Left lung (tissue), 14 donors: ENCODE measurements at places on chromosomes 7 and 10. TPM values are rescaled to one million over a fixed set of nuclear protein-coding genes. Genes with fewer than 3 reads are reported as not detected.

PRSS1 gene
- polyA plus RNA-seq, result not detected

CYP2W1 gene
- polyA plus RNA-seq, result 9.8 TPM

HGF gene
- polyA plus RNA-seq, result 31.2 TPM

METTL2B gene
- 30.3 TPM for polyA plus RNA-seq

SPDYE9 gene
- polyA plus RNA-seq, result 0.95 TPM

CYP3A5 gene
- 16.2 TPM for polyA plus RNA-seq

PON1 gene
- polyA plus RNA-seq, result 0.59 TPM

SLC13A1 gene
- 0.04 TPM for polyA plus RNA-seq

TAS2R5 gene
- polyA plus RNA-seq, result 11.0 TPM

SAP25 gene
- polyA plus RNA-seq, result 6.4 TPM

DNA sequence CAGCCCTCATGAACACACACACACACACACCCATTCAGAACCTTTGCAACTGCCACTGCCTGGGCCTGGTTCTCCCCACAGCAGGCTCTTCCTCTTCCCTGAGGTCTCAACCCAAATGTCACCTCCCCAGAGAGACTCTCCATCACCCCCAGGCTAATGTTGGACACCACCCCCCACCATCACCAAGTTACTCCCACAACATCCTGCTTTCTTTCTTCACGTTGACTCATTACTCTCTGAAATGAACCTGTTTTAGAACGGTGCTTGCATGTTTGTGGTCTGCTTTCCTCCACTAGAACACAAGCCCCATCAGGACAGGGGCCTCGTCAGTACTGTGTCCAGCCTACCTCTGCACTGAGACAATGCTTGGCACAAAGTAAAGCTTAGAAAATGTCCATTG is 16.0 kb downstream of the AFAP1L2 start:
- H3K27ac ChIP-seq, result no peak overlapping the region
- H3K36me3 ChIP-seq, result no peaks in the 10 kb centered on the region
- no peaks in the 10 kb centered on the region for H3K27me3 ChIP-seq
- no peak for DNase-seq

DNA sequence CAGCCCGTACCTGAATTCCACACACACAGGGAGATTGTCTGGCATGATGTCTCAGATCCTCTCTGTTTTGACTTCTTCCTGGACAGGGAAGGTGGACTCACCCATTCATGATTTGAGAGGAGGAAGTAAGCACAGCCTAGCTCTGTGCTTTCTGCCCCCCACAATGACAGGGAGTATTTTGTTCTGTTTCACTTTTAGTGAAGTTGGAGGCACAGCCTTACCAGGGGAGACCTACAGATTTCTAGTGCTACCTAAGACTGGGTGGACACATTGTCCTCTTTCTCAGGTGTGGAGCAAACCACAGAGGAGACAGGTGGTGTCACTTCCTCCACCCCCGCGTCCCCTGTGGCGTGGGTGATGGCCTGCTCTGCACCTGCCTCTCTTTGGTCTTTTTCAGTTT is 408.6 kb upstream of the PFKP start:
- H3K27me3 ChIP-seq, result peaks cover 6% of the 10 kb centered on the region
- no peak for DNase-seq
- H3K4me3 ChIP-seq, result no peak overlapping the region
- H3K4me1 ChIP-seq, result no peaks in the 10 kb centered on the region
- no peaks in the 10 kb centered on the region for H3K36me3 ChIP-seq

DNA sequence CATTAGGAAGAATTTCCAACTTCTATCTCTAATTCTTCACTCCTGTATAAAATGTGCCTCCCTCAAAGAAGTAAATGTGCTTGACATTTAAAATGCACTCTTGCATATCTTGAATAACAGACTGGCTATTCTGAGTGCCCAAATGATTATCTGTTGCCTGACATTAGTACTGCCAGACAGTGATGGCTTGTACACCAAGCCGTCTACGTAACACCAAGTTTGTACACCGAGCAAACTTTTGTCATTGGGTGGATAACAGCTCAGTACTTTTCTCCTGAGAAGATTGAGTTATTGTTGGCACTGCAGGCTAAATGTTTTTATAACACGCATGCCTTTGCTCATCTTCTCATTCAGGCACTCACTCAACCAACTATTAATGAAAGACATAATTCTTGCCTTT is 137.2 kb downstream of the DOCK4 start:
- H3K4me1 ChIP-seq, result no peaks in the 10 kb centered on the region
- H3K36me3 ChIP-seq, result no peaks in the 10 kb centered on the region
- no peaks in the 10 kb centered on the region for H3K27me3 ChIP-seq

- H3K27ac ChIP-seq, result peak overlapping the region; percentile 21
- no peaks in the 10 kb centered on the region for H3K4me1 ChIP-seq
- H3K27me3 ChIP-seq, result no peaks in the 10 kb centered on the region
- H3K4me3 ChIP-seq, result no peak overlapping the region
Observed at GRCh38 chr7:24963218-24963617, 16.8 kb downstream of the OSBPL3 start.

GRCh38 chr10:35416619-35417312 is 80.5 kb downstream of the CCNY start:
- H3K27ac ChIP-seq, result no peak overlapping the region
- no peak overlapping the region for H3K4me3 ChIP-seq
- H3K4me1 ChIP-seq, result peaks cover 42% of the 10 kb centered on the region
- no peak for DNase-seq
- no peaks in the 10 kb centered on the region for H3K27me3 ChIP-seq
- H3K36me3 ChIP-seq, result no peaks in the 10 kb centered on the region

DNA sequence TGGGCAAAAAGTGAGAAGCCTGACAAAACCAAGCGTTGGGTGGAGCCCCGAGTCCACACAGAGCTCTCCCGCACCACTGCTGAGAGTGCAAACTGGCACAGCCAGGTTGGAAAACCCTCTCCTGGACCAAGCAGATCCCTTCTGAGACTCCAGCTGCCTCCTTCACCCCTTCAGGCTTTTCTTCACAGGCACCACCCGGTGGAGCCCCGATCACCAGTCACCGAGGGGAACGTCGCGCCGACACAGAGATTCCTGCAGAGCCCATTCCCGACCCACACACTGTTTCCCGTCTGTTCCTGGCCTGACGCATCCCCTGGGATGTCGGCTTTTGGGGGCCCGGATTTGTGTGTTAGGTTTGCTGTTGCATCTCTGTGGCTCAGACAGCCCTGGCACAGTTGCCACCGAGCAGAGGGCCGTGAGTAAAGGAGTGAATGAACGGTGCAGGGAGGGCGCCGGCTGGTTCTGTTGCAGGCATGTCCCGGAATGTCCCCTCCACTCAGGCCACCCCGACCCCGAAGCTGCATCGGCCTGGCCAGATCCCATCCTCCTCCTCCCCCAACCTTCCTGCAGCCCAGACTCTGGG is 51.0 kb upstream of the INPP5A start:
- H3K4me3 ChIP-seq, result no peak overlapping the region
- DNase-seq, result peak; percentile 23
- H3K27ac ChIP-seq, result no peak overlapping the region
- H3K4me1 ChIP-seq, result no peaks in the 10 kb centered on the region

DNA sequence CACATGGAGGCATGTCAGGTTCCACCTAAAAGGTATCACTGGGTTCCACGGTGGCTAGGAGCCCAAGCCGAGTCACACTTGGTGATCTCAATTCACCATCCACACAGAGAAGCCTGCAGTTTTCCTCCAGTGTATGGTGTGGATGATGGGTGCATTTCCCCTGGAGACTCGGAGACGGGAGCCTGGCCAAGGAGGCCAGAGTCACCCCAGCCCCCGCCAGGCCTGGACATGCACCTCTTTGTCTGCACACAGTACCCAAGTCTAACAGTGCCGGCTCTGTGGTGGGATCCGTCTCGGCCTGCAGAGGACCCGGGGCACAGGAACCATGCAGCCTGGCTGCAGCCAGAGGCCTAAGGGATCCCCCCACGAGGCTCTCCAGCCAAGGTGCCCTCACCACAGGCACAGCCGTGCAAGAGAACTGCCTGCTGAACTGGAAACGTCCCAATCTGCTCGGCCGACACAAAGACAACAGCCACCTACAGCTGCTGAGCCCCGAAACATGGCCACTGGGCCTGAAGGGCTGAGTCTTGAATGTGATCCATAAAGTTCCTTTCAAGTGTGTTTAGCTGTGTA is 75.2 kb downstream of the DIP2C start:
- H3K4me3 ChIP-seq, result no peak overlapping the region
- no peak for DNase-seq

DNA sequence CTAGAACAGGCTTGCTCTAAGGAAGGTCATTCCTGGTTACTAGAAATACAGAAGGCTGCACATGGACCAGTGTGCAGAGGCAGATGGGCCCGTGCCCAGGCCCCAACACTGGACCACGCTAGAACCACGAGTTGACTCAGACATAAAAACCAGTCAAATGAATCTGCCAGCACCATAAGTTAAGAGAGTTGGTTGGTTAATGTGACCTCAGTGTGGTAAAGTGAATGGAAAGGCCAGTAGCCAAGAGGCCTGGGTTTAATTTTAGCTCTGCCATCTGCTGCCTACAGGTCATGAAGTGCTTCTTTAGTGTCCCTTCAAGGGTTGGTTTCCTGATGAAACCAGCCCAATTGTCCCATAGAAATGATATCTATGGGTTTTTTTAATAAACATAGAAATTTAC is 329.6 kb upstream of the NRP1 start:
- H3K27me3 ChIP-seq, result no peaks in the 10 kb centered on the region
- peaks cover 20% of the 10 kb centered on the region for H3K4me1 ChIP-seq
- no peak for DNase-seq
- no peak overlapping the region for H3K27ac ChIP-seq
- H3K4me3 ChIP-seq, result no peak overlapping the region

DNA sequence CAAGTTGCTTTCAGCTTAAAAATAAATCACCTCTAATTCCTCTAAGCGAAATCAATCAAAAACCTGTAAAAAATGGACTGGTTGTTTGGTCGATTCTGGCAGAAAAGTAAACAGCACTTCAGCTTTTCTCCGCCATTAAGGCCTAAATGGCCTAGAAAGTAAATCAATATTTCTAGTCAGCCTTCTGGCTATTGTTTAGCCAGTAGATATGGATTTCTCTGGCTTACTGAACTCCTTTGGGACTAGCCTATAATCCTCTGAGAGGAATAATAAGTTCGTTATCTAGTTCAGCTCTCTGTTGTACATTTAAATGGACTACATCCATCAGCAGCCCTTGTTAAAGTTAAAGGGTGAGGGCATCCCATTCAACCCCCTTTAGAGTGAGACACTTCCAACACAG is 400.1 kb upstream of the ETV1 start:
- H3K27me3 ChIP-seq, result no peaks in the 10 kb centered on the region
- no peak overlapping the region for H3K27ac ChIP-seq
- no peaks in the 10 kb centered on the region for H3K36me3 ChIP-seq
- no peak overlapping the region for H3K4me3 ChIP-seq
- H3K4me1 ChIP-seq, result no peaks in the 10 kb centered on the region
- DNase-seq, result no peak

DNA sequence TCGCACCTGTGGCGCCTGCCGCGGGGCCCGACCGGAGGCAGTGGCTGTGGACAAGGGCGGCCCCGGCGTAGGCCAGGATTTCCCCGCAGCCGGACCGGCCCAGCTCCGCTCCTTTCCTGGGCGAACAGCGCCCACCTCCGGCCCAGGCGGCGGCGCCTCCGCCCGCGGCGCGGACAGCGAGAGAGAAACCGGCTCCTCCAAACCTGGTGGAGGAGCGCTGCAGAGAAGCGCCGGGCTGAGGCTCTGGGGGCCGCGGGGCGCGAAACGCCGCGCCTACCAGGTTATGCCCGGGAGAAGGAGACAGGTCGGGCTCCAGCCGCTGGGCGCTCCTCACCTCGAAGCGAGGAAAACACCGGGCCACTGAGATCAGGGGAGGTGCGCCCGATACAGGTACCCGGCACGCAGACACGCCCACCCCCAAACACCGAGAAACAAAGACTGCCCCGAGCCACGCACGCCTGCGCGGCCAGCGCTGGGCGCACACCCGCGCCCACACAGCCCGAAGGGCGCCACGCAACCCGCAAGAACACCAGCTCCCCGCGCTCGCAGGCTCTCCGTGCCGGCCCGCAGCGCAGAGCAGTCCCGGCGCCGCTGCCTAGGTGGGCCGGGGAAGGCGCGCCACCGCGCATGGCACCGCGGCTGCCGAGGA is 3.3 kb downstream of the GRID1 start:
- peaks cover 8% of the 10 kb centered on the region for H3K4me1 ChIP-seq
- H3K36me3 ChIP-seq, result no peaks in the 10 kb centered on the region
- peaks cover 68% of the 10 kb centered on the region for H3K27me3 ChIP-seq
- DNase-seq, result peak; percentile 47
- H3K27ac ChIP-seq, result no peak overlapping the region

GRCh38 chr7:55140941-55141278 is 122.1 kb downstream of the EGFR start:
- no peaks in the 10 kb centered on the region for H3K36me3 ChIP-seq
- H3K4me1 ChIP-seq, result no peaks in the 10 kb centered on the region
- H3K27me3 ChIP-seq, result no peaks in the 10 kb centered on the region
- H3K4me3 ChIP-seq, result no peak overlapping the region

GRCh38 chr10:77825965-77826364 is 100.6 kb downstream of the DLG5 start:
- H3K27me3 ChIP-seq, result no peaks in the 10 kb centered on the region
- no peak overlapping the region for H3K27ac ChIP-seq
- DNase-seq, result no peak
- H3K4me1 ChIP-seq, result no peaks in the 10 kb centered on the region

DNA sequence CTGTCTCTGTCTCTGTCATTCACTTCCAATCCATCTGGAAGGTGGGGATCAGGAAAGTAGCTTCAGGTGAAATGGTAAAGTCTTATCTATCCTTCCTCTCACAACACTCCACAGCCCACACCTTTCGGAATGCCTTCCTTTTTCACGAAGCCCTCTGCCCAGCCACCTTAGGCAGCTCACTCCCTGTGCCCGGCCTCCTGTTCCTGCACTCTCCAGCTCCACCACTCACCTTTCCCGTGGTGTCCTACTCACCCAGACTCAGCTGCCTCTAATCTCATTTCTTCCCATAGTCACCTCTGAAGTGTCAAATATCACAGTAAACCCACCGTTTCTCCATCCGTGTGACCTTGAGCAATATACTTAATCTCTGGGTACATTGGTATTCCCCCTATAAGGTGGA is 100.9 kb upstream of the C7orf33 start:
- H3K36me3 ChIP-seq, result no peaks in the 10 kb centered on the region
- H3K27me3 ChIP-seq, result no peaks in the 10 kb centered on the region
- no peaks in the 10 kb centered on the region for H3K4me1 ChIP-seq
- DNase-seq, result no peak
- no peak overlapping the region for H3K4me3 ChIP-seq

GRCh38 chr10:541750-542371 is 147.6 kb downstream of the DIP2C start:
- no peaks in the 10 kb centered on the region for H3K27me3 ChIP-seq
- peaks cover under 1% of the 10 kb centered on the region for H3K4me1 ChIP-seq
- H3K27ac ChIP-seq, result no peak overlapping the region

DNA sequence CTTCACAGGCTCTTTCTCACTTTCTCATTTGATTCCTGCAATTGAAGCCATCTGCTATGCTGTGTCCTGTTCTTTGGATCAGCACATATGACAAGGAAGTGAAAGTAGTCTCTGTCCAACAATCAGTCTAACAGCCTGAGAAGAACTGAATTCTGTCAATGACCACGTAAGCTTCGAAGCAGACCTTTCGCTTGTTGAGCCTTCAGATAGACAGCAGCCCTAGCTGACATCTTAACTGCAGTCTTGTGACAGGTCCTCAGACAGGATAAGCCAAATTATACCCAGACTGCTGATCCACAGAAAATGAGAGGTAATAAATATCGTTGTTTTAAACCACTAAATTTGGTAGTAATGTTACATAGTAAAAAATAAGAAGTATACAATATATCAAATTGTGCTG is 691.0 kb upstream of the LRRTM3 start:
- no peaks in the 10 kb centered on the region for H3K36me3 ChIP-seq
- H3K27me3 ChIP-seq, result no peaks in the 10 kb centered on the region
- H3K4me1 ChIP-seq, result no peaks in the 10 kb centered on the region
- DNase-seq, result no peak
